ENCODE measurements at places on chromosomes 4 and X.

DNA sequence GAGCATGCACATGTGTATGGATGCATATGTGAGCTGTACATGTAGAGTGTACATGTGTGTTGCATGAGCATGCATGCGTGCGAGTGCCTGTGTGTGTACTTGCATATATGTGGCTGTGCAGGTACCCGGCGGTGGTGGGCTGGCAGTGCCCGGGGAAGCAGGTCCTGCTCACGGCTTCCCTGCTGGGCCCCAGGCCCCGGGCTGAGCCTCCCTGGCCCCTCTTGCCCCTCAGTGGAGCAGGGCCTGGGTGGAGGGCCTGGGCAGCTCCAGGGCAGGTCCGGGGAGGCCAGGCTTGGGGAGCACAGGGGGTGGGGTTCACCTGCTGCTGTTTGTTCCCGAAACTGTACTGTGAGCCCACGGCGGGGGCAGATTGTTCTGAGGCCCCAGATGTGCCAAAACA is 9.4 kb downstream of the NAT8L start:
- DNase-seq = no peak

- DNase-seq = no peak
These were observed 38.3 kb downstream of the LHFPL1 start for GRCh38 chrX:112641449-112641848.

- no peak for DNase-seq
These were observed 112.4 kb downstream of the CT47B1 start for GRCh38 chrX:120763269-120763668.

DNA sequence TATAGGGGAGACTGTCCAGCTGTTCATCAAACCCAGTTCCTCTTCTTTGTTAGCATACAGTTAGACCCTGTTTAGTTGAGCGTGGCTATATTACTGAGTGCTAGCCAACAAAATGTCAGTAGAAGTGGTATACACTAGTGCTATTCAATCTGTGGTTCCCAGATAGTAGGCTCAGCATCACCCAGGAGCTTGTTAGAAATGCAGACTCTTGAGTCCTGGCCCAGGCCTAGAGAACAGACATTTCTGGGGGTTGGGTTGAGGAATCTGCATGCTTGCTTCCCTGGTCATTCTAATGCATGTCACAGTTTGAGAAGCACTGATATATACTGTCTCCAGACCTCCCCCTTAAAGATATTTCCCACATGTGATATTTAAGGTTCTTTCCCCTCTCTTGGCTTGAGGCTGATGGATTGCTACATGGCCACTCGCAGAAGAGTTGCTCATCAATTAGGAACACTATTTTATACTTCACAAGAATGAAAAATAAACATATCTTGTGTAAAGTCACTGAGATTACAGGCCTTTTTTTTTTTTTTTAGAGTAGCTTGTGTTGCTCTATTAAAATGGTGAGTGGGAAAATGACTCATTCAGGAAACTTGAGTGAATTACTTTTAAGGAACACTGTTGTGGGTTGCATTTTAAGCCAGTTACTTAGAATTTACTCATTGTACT is 289.0 kb downstream of the STIM2 start:
- no peak for DNase-seq

DNA sequence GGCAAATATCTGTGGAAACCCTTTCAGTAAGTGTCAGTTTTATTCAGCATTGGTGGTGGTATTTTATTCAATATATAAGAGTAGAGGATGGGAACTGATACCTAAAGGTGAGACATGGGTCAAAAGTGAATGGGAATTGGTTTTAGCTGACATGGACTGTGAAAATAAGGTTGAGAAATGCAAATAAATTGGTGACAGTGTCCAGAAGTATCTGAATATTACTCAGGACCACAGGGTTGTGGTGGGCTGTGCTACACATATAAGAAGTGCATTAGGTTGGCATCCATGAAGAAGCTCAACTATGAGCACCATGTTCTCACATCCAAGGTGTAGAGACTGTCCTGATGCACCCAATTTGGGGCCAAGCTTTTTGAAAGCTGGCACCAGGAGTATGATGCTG is 45.0 kb downstream of the ETDC start:
- no peak for DNase-seq

All from stimulated activated CD8-positive, alpha-beta memory T cell treated with anti-CD3 and anti-CD28 coated beads, Interleukin-2, amount 100 ng/mL, for 1 hour (primary cell).